ENCODE measurements at places on chromosomes 3 and 15.

GRCh38 chr3:130601442-130601971 is 84.5 kb downstream of the COL6A6 start:
- peak; percentile 3 for DNase-seq

DNA sequence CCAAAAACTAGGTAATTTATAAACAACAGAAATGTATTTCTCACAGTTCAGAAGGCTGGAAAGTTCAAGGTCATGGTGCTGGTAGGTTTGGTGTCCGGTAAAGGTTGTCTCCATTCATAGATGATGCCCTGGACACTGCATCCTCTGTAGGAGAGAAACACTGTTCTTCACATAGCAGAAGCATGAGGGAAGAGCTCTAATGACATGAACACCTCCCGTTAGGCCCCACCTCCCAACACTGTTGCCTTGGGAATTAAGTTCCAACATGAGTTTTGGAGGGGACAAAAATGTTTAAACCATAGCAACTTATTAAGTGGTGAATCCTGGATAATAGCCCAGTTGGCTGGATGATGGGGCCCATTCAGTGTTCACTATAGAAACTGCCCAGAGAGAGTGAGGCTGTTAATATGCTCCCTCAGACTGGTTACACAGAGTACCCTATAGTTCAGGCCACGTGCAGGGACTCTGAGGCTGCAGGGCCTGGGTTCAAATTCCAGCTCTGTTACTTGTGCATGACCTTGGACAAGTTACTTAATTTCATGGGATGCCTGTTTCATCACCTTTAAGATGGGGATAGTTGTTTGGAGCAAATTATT is 37.0 kb downstream of the CCNL1 start:
- no peak for DNase-seq

- DNase-seq = no peak
These were observed 372.8 kb downstream of the TIGIT start for GRCh38 chr3:114666623-114667022.

DNA sequence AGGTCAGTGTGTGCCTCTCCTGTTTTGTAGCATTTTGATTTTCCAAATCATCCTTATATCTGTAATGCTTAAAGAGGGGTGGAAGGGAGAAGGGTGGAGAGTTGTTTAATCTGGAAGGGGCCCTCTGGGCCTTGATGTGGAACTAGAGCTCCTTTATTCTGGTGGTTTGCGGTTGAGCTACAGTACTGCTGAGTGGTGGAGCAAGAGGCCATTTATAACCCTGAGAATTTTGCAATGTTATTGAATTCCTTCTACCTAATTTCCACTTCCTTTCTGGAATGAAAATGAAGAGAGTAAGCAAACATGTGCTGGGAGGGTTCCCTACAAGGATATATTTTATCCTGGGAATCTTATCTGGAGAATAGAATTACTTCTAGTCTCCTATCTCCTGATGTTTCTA is 35.3 kb upstream of the TUBGCP5 start:
- DNase-seq = no peak

- no peak for DNase-seq
These were observed 56.3 kb upstream of the CSPG5 start for GRCh38 chr3:47634996-47635395.
